NCI-H526 treated with DMSO at 0.1 percent for 48 hours (cell line): ENCODE measurements at places on chromosomes 12 and 14.

GRCh38 chr14:34436118-34436905, 25.7 kb downstream of the SPTSSA start:
- DNase-seq = no peak

DNA sequence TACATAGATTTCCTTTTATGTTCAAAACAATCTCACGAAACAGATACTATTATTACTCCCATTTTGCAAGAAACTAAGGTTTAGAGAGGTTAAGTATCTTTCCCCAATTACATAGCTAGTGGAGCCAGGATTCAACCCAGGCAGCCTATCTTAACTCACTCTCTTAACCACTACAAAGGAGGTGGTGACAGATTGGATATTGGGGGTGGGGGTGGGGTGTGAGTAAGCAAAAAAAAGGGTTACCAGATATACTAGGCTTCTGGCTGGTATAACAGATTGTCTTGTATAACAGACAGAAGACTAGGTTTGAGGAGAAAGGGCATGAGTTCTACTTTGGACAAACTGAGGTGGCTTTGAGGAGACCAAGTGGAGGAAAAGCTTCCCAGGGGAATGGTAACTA, 2.1 kb downstream of the GMFB start:
- no peak for DNase-seq

GRCh38 chr12:32612658-32613614, 66.2 kb upstream of the DNM1L start:
- no peak for DNase-seq

DNA sequence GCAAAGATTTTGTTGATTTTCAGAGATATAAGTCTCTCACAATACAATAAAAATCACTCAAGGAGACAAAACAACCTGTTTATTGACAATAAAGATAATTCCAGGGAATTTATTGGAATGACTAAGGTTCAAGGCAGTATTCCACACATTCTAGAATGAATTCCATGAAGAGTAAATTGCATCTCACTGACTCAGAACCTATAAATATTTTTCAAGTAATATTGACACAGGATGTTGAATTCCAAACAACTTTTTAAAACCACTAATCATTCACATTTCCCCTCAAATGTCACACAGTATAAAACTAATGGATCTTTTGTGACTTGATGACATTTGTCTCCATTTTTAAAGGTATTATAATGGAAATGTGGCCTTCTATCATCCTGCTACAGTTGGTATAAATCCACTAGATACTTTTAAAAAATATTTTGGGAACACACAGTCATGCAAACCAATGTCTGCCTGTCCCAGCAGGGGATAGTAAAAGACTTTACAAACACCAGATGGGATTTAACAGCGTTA, 42.1 kb upstream of the LGR5 start:
- DNase-seq = no peak

DNA sequence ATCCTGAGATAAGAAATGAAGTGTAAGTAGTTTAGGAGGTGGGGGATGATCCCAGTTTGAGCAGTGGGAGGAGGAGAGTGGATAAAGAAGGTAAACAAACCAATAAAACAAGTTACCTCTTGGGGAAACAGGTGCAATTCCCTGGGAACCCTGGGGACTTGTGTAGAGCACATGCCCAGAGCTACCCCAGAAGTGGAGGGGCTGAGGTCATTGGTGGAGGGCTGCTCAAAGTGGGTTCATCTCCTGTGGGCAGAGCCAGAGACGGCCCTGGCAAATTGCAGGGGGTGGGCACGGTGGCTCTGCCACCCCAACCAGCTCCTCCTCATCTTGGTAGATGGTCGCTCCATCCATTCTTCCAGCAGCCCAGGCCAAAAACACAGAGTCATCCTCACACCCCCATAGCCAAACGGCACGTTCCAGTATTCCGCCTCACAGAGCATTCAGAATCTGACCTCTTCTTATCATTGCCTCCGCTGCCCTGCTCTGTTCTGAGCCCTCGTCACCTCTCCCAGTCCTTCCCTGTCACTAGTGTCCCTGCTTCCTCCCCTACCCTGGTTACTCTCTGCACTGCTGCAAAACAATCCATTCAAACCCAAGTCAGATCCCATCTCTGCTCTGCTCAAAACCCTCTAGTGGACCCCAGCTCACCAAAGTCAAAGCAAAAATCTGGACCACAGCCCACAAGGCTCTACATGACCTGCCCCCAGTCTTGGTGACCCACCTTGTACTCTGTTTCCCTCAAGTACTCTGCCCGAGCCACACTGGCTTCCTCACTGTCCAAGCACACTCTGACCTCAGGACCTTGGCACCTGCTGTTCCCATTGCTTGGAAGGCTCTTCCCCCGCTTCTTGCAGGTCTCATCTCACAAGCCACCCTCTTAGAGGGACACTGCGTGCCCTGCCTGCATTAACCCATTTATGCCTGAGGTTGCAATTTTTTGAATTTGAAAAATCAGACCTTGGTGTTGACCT, 5.5 kb downstream of the CYP46A1 start:
- DNase-seq = no peak

DNA sequence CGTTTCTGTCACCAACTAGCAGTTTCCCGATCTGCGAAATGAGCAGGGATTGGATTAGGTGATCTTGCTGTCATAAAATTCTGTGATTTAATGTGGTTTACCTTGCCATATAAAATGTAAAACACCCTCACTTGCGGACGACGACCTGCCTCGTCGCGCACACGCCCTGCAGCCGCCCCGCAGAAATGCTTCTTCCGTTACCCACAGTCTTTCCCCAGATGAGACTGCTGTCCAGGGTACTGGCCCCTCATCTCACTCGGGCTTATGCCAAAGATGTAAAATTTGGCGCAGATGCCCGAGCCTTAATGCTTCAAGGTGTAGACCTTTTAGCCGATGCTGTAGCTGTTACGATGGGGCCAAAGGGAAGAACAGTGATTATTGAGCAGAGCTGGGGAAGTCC, 17.7 kb upstream of the FOXJ2 start:
- no peak for DNase-seq

DNA sequence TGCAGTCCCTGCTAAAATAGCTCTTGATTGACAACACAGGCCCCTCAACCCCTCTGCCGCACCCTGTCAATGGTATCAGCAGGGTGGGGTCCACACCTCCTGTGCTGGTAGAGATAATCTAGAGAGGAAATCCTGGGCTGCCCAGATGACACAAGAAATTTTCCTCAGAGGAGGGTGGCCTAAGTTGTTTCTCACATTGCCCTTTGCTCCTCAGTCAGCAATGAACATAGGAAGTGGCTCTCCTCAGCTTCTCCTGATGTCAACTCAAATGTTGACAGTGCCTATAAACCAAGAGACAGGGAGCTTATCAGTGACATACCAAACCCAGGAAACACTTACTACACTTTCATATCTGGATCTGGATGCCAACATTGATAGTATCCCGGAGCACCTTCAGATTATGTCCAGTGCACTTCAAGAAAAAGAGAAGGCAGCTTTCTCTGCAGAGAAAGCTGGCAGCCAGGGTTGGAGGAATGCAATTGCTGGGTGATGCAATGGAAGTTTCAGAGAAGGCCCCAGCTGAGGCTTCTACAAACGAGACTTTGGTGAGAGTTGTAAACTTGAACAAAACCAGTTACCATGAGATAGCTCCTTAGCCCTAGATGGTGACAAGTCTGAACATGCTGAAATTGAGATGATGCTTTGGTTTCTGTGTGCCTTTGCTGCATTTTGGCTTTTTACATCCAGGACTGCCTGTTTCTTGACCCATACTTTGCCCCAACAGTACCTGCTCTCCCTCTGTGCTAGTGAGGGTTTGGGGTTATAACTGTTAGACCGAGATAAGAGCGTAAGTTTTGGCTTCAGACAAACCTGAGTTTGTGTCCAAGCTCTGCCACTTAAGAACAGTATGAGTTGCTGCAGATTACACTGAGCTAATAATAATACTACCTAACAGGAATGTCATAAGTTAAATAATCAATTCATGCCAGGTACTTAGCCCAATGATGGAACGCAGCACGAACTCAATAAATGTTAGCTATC, 183.5 kb downstream of the NUAK1 start:
- DNase-seq = no peak

- DNase-seq = no peak
Observed at GRCh38 chr12:106096376-106096775, 42.4 kb downstream of the NUAK1 start.

GRCh38 chr12:77214136-77214535, 148.8 kb upstream of the E2F7 start:
- no peak for DNase-seq

GRCh38 chr12:89439941-89440340, 84.7 kb downstream of the GALNT4 start:
- no peak for DNase-seq

DNA sequence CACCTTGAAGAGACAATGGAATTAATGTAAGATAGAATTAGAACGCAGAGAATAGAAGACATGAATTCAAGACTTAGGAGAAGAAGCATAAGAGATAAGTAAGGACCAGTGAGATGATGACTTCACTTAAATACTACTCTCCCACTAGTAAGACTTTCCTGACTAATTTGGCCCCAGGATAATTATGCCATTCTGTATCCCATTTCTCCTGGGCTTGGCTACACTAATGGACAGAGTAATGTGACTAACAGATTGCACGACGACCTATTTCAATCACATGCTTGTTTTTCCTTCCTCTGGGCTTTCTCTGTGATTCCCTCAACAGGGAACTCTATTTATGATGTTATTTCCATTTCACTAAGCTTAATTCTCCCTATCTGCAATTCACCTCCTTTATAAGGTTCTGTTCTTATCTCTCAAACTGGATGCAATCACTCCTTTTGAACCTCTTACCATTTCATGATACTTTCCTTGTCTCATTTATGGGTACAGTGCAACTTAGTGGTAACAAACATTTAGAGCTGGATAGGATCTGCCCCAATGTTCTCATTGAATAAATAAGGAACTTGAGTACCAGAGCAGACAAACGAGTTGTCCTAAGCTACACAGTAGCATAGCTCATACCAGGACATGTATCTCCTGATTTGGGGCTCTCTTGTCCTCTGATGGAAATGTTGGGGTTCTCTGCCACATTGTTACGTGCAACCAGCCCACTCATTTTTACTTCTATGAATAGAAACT, 102.7 kb downstream of the BTG1 start:
- no peak for DNase-seq

DNA sequence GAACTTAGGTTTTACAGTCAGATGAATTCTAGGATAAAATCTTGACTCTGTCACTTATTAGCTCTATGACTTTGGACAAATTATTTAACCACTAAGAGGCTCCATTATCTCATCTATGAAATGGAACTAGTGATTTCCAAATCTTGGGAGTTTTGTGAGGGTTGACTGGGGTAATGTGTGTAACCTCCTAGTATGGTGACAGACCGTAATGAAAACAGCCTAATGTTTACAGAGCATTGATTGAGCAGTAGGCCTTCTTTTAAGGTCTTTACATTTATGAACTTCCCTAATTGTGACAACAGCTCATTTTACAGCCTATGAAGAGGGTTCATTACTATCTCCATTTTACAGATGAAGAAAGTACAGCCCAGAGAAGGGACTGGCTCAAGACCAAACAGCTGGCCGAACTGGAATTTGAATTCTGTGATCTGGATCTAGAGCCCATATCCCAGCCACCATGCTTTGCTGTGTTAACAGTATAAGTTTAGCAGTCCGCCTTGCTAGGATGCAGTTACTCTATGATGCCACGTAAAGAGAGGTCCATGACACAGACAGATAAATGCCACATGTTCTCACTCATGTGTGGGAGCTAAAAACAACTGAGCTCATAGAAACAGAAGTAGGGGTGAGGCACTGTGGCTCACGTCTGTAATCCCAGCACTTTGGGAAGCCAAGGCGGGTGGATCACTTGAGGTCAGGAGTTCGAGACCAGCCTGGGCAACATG, 9.1 kb upstream of the FBXL14 start:
- no peak for DNase-seq

DNA sequence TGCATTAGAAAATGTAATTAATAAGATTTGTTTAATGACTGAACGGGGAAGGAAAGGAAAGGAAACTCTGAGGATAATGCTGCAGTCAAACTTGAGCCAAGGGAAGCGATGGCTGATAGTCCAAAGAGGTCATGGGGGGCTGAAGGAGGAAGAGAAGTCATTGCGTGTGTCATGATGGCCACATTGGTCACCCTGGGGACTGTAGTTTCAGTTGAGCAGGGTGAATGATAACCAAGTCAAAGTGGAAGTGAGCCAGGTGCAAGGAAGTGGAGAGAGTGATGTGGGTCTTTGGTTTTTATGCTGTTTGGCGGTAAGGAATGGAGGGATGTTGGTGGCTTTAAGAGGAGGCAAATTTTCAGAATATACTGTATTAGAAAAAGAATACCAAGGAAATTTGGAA, 21.6 kb downstream of the C12orf75 start:
- no peak for DNase-seq

DNA sequence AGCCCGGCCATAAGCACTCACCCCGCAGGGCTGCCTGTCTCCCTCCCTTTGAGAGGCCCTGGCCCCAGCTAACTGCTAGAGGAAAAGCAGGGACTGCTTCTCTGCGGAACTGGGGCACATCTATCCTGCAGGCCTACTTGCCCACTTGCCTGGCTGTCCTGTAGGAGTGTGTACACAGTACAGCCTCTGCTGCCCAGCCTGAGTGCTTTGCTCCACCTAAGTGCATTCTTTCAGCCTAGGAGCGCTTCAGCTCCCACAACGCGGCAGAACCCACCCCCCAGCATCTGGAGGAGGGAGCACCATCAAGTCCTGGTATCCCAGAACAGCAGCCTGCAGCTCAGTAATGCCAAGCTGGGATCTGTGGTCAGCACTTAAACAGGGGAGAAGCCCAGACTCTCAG, 79.9 kb upstream of the CD163 start:
- DNase-seq = no peak

GRCh38 chr14:100623961-100624360, 36.7 kb upstream of the BEGAIN start:
- no peak for DNase-seq

GRCh38 chr14:69231486-69231885, 28.5 kb upstream of the GALNT16 start:
- no peak for DNase-seq

DNA sequence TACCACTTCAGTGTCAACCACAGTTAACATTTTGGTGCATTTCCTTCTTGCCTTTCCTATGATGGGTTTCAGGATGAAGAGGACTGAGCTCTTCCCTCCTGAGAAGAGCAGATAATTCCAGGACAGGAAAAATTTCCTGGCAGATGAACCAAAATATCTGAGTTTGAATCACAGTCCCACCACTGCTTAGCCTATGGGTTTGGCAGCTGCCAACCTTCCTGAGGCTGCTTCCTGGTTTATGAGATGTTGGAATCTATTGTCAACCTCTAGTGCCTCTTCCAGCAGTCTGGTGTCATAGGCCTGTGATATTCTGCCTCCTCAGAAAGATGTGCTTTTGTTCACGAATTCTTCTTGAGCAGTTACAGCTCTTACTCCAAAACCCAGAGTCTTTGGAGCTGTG, 197.4 kb upstream of the FRMD6 start:
- no peak for DNase-seq
